ENCODE measurements at places on chromosomes 11 and 22.

- DNase-seq: no peak
These were observed 601.0 kb upstream of the KIRREL3 start for GRCh38 chr11:127601578-127601977.

DNA sequence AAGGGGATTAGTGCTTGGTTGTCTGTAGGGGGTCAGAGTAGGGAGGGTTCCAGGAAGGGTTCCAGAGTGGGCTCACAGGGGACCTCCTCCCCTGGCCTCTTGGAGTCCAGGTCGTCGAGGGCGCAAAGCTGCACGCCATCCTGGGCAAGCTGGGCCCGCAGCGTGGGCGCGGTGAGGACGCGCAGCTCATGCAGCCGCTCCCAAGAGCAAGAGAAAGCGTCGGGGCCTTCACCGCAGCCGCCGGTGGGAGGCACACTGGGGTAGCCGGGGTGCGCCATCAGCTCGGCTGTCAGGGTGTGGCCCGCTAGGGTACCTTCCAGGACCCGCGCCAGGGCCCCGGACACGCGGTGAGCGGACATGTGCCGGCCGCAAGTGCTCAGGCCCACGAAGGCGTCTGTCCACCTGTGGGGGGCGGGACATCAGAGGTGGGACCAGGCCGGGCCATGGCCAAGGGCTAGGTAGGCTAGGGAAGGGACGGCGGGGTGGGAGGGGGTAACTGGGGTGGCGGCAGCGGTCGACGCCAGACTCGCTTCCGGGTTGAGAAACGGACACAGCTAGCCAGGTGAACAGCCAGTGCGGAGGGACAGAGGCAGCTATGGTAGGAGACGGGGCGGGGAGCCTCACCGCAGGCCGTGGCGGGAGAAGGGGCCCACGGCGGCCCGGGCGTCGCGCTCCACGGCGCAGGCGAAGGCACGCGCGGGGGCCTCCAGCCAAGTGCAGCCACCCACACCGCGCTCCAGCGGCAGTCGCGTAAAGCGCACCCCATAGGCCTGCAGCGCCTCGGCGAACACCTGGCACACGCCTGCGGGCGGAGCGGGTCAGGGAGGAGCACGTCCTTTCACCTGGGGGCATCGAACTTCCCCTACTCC, 1.2 kb downstream of the YDJC start:
- no peak for DNase-seq

GRCh38 chr11:130874955-130875531, 41.2 kb downstream of the SNX19 start:
- no peak for DNase-seq

GRCh38 chr22:40256516-40256915, 78.8 kb downstream of the TNRC6B start:
- no peak for DNase-seq

- no peak for DNase-seq
These were observed 1.7 kb downstream of the MLC1 start for GRCh38 chr22:50083462-50084079.

GRCh38 chr22:28855355-28856094, 27.8 kb upstream of the ZNRF3 start:
- peak; percentile 1 for DNase-seq

GRCh38 chr11:122517403-122518379, 137.8 kb upstream of the UBASH3B start:
- no peak for DNase-seq

DNA sequence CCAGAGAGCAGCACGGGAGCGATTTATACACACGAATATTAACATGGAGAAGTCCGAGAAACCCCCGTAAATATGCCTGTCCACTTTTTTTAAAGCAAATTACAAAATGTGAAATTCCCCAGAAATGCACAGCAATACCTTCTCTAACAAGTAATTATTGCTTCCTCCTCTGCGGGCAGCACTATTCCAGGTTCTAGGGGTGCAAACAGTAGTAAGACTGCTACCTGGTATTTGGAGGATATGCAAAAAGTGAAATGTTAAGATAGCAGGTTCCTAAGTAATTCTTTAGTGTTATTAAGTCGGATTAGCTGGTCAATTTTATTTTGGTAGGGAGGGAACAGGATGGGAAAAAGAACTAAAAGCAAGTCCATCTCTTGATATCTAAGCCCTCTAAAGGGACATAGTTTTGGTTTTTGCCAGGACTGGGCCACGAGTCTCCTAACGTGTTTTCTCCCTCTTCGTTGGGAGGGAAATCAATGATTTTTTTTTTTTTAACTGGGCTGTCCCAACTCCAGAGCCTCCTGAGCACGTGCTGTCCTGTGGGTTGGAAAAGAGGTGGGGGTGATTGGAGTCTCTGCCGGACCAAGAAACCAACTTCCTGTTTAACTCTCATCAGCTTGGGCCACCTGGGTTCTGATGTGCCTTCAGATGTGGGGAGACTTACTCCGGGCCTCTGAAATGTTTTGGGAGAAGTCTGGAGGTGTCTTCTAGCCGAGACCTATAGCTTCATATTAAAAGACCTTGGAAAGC, 1.7 kb upstream of the XBP1 start:
- DNase-seq: no peak

GRCh38 chr22:22928666-22929380, 41.2 kb downstream of the IGLL5 start:
- DNase-seq: peak; percentile 3

DNA sequence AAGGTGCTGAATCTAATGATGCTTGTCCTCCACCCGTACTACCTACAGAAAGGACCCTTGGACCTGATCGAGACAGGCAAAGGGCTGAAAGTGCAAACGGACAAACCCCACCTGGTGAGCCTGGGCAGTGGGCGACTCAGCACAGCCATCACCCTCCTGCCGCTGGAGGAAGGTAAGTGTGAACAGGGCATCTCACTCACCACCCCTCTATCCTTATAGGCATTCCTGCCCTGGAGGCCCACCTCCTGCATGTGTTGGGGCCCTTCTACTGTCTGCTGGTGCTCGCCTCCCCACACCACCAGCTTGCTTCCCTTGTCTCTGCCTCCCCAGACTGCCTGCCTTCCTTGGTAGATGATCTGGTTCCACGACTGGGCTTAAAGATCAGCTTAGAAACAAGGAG, 7.1 kb downstream of the PHLDB1 start:
- no peak for DNase-seq

- DNase-seq: no peak
These were observed 37.3 kb downstream of the PAMR1 start for GRCh38 chr11:35488117-35488516.

- DNase-seq: no peak
These were observed 49.6 kb downstream of the COMMD9 start for GRCh38 chr11:36239636-36240035.

GRCh38 chr11:129720156-129720555, 95.5 kb upstream of the TMEM45B start:
- no peak for DNase-seq

DNA sequence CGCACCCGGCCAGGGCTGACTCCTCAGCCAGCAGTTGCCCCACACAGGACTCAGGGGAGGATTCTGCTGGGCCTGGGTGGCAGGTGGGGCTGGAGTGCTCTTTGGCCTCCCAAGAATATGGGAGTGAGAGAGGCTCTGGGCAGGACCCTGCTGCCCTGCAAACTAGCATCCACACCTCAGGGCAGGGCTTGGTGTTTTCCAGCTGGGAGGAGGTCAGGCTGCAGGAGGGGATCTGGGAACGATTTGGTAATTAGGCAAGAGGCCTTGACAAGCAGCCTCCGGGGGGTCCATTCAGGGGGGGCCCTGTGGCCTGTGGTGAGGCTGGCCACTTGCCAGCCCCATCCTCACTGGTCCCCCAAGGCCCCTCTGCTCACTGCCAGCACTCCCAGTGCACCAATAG, 35.8 kb downstream of the WNT11 start:
- no peak for DNase-seq
